ENCODE measurements at places on chromosomes 2 and 18.

GRCh38 chr2:951224-952006, 766 bp downstream of the SNTG2 start:
- no peak for DNase-seq

DNA sequence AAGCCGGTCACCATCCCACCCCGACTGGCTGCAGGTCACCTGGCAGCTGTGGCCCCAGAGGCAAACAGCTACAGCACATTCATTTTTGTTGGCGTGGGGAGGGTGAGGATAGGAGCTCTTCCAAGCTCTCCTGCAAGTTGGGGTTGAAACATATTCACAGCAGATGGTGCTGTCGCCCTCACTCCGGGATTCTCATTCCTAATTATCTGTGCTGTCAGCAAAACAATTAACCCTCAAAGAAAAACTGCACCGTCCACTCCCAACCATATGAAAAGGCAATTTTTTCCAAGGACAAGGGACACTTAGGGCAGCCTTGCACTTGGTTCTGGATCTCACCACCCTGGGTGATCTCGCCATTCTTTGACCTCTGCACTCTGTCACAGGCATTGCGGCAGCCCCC, 68.6 kb downstream of the ZBTB7C start:
- no peak for DNase-seq

- peak; percentile 30 for DNase-seq
Measured at GRCh38 chr2:239151201-239152131, 249.4 kb downstream of the HDAC4 start.

DNA sequence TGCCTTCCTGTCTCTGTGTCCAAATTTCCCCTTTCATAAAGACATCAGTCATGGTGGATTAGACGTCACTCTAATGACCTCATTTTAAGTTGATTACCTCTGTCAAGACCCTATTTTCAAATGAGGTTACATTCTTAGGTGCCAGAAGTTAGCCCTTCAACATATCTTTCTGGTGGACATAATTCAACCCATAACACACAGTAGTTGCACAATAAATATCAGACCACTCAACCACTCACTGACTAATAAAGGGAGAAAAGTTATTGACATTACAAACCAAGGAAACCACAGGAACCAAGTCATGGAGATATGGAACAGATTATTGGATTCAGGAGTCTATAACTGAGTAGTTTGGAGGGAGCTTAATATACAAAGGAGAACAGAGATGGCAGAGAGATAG, 377.4 kb upstream of the ACVR2A start:
- no peak for DNase-seq

- DNase-seq, result no peak
Measured at GRCh38 chr18:515838-516237, 15.3 kb upstream of the COLEC12 start.

DNA sequence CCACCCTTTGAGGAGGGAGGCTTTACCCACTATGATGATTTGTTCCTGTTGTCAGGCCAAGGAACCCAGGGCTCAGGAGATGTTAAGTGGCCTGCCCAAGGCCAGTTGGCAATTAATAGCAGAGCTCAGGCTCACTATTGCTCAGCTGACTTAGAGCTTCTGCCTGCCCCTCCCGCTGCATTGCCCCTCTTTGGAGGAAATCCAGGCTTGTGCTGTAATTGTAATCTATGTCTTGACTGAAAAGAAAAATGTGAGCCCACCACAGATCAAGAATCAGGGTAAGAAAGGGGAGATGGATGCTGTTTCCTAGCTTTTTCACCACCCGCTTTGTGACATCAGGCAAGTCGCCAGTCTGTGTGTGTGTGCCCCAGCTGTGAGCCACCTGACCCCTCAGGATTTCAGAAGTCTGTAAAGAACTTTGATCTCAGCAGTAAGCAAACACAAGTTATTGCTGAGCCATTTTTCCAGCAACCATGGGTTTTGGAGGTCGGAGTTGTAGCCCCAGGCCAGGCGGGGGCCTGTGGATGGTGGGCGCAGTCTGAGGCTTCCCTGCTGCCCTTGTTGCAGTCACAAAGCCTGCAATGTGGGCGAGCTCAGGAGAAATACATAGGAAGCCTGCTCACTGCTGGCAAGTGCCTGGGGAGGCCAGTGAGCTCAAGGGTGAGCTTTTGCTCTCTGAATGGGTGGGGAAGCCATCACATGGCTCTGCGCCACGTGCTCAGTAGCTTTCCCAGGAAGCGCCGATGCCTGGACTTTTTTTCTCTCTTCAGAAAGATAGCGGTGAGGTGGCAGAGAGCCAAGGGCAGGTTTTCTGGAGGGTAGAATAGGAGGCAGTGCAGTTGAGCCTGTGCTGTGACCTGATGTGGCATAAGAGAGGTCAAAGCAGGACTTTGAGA, 6.1 kb downstream of the CABLES1 start:
- DNase-seq, result peak; percentile 16

DNA sequence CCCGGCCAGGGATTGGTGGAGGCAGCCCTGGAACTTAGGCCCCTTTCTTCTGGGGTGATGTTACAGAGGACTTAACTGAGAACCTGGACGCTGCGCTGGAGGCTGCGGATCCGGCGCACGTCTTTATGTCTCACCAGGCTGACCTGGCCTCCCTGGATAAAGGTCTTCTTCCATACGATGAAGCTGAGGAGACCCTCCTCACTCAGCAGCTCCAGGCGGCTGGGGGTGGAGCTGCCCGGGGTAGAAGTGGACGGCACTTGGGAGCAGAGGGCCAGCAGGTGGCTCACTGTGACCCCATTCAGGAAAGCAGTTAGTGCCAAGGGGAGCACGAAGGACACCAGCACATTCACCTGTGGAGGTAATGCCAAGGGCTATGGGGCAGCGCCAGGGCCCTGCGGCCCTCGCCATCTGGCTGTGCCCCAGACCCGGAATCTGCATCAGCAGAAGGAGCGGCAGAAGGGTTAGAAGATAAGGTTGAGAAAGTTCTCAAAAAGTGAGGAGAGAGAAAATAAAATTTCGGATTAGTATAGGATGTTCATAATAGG, 8.0 kb downstream of the NTSR2 start:
- no peak for DNase-seq

All from midbrain (tissue), 1 donor.